ENCODE measurements at places on chromosomes 12 and 14.

DNA sequence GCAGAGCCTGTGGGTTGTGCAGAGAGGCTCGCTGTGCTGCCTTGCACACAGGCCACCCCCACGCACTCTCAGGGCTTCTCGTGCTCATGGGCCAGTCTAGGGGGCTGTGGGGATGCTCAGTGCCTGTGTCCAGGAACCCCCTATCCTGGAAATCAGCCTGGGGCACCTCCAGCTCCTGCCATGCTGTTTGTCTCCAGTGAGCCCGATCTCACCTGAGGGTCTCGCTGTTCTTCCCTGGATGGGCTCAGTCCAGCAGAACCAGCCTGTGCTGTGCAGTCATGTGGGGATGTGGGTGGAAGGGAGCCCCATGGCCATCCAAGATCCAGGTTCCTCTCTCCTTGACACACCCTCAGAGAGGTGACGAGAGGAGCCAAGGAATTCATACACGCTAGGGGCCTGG lies 26.7 kb downstream of the SERPINA1 start:
- no peak for DNase-seq

DNA sequence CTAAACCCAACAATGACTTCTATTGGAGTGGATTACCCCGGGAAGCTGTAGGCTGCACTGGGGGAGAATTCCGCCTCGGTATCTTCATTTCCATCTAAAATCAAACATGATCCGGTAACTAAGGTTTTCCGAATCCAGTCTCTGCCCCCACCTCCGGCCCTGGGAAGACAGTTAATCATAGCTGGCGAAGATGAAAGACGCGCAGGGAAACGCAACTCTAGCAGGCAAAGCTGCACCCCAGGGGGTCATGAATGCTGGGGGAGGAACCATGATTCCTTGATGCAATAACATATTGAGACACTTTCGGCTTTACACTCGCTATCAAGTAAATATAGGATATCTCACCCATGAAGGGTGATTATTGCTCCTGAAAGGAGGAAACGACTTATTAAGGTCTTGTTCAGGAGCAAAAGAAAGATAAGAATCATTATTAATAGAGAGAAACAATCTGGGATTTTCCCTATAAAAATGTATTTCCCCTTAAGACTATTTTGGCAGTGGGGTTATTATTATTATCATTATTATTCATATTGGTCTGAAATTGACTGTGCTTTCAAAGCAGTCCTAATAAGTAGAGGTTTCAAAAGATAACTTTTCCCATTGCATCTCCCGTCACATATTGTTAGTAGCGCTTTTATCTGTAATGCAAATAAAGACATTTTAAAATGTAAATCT lies 614.9 kb downstream of the VRK1 start:
- no peak for DNase-seq

DNA sequence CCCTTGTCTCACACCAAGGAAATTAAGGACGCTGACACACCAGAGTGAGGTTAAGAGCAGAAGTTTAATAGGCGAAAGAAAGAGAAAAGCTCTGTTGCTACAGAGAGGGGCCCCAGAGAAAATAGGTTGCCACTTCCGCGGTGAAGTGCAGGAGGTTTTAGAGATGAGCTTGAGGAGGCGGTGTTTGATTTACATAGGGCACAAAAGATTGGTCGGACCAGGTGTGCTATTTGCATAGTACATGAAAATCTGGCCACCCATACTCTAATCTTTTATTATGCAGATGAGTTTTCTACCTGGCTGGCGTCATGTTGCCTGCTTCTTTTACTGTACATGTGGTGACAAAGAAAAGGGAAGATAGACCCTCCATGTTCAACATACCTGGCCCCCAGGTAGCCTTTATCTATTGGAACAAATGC lies 23.3 kb upstream of the MYF6 start:
- no peak for DNase-seq

DNA sequence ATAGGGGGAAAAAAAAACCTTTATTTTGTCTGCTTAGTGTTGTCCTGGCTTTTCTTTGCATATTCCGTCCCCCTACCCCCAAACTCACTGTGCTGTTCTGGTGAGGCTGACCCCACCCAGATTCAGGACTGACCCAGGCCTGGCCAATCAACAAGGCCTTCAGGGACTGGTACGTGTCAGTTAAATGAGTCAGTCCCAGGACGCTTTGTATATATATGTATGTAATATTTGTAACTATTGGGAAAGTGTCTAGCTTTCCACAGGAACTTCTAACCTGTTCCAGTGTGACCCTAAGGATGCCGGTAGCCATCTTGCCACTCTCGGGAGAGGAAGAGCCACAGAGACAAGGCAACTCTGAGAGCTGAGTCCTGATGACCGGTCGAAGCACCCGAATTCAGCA lies 107.4 kb downstream of the VCPKMT start:
- DNase-seq = no peak

DNA sequence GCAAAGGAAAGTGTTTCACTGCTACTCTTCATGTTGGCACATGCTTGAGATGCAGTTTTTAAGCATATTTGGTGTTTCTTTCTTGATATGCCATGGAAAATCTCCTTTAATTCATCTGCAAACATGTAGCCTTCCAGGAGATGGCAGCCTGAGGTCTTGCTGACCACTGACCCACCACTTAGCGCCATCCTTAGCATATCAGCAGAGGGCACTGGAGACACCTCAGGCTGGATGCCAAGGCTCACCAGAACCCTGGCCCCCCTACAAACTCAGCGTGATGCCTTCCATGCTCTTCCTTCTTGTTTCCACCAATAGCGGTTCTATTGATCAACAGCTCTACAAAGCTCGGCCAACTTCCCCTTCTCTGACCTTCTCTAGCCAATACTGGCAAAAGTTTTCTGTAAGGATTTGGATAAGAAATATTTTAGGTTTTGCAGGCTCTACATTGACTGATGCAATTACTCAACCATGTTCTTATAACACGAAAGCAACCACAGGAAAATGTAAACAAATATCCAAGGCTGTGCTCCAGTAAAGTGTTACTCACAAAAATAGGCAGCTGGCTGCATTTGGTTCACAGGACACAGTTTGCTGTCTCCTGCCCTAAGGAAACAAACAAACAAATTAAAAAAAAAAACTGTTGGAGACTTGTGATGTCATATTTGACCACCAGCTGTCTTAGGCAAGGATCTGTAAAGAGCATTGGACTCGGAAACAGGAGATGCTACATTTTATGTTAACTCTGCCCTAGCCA lies 209.7 kb downstream of the SLC15A4 start:
- DNase-seq = no peak

DNA sequence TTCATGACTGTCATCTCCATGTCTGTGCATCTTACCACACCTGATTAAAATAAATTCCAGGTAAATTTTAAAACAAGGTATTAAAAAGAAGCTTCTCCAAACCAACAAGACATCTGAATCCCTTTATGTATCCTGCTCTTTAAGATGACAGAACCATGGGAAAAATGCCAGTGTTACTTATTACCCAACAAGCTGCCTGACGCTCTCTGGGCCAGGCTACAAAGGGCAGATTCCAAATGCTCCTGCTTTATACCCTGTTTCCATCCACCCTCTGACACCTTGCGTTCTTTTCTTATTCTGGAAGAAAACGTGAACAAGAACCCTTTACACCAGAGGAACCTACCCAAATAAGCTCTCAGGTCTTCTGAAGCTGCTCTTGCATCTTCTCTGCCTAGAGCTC lies 70.7 kb downstream of the SLC8A3 start:
- no peak for DNase-seq

GRCh38 chr12:26274441-26275312 lies 79.3 kb downstream of the SSPN start:
- DNase-seq = no peak

GRCh38 chr14:67986131-67986841 lies 166.7 kb downstream of the RAD51B start:
- DNase-seq = no peak

DNA sequence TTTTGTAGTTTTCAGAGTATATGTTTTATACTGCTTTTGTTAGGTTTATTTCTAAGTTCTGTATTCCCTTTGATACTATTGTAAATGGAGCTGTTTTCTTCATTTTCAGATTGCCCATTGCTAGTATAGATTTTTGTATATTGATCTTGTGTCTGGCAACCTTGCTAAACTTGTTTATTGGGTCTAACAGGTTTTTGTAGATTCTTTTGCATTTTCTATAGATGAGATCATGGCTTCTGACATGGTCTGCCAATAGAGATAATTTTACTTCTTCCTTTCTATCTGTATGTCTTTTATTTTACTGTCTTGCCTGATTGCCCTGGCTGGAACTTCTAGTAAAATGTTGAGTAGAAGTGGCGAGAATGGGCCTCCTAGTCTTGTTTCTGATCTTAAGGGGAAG lies 40.3 kb downstream of the ANKRD9 start:
- DNase-seq = no peak

DNA sequence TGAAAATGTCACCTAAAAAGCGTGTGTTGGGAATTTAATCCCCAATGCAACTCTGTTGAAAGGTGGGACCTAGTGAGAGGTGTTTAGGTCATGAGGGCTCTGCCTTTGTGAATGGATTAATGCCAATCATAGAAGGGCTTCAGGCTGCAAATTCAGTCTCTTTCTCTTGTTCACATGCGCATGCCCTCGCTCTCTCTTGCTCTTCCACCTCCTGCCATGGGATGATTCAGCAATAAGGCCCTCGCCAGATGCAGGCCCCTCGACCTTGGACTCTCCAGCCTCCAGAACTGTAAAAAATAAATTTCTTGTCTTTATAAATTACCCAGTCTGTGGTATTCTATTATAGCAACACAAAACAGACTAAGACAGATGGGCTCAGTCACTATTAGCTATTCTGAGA lies 55.4 kb downstream of the PLXNC1 start:
- DNase-seq = no peak

DNA sequence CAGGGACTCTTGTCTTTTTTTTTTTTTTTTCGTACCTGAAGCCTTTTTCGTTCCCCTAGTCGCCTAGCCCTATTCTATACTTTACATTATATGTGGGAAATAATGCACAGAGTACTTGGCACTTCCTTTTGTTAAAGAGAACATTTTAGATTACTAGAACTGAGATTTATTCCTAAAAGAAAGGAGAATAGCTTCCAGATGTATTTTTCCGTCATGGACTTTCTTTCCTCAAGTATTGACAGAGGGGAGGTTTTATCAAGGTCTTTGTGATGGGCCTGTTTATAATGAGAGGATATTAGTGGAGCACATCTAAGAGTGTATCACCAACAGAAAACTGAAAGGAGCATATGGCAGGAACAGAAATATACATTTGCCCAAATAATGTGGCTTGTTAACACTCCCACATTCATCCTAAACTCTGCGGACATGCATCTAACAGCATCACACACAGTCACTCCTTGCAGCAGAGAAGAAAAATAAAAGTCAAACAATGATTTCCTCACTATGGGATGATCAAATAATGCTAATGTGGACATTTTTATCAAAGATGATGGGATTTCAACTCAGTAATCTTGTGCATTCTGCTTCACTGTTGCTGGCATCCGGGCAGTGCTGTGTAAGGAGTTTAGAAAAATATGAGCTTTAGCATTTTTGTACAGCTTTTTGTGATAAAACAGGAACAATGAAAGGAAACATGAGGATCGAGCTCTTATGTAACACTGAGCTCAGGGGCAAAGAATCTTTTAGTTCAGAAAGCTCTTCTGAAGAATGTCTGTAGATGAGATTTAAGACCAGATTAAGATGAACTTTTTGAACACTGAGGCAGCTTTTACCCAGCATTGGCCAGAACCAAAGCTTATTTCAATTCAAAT lies 183.1 kb downstream of the EGLN3 start:
- no peak for DNase-seq

GRCh38 chr12:13183620-13184019 lies 12.9 kb upstream of the EMP1 start:
- no peak for DNase-seq

DNA sequence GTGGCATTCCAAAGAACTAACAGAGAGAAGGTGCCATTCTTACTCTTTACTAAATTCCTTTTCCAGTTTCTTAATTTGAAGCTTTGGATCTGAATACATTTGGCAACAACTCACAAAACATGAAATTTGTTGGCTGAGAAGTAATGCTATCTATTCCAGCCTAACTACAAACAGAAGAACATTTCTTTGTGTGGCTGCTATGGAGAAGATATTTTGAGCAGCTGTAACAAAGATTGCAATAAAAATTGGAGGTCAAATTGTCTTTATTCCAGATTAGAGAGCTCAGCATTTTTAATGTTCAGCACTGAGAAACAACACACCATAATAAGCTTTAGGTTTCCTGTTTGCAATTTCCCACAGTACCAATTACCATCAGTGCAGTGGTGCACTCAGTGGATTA lies 835.8 kb upstream of the FLRT2 start:
- DNase-seq = no peak

DNA sequence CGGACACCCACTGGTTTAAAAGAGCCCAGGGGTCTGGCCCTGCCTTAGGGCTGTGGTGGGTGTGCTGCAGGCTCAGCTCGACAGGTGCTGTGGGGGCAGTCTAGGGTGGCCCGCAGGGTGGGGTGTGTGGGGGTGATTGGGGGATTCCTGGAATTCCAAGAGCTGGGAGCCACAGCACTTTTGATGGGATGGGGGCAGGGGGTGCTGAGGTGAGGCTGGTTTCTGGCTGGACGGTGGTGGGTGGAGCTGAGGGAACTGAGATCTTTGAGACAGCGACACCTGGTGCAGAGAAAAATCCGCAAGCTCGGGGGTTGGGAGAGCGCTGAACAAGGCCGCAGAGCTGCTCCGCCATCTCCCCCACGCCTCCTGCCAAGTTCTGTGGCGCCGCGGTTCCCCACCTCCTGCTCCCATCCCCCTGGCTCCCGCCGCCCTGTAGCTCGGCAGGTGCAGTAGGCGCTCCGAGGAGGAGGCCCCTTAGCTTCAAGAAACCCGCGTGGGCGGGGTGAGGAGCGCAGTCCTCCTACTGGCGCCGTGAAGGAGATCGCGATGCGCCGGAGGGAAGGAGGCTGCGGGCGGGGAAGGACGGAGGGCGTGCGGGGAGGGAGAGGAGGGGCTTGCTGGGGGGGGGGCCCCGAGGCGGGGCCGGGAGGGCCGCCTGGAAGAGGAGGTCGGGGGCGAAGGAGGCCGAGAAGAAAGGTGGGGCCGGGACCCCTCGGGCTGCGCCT lies 1.3 kb upstream of the TEDC1 start:
- DNase-seq = peak; percentile 70

DNA sequence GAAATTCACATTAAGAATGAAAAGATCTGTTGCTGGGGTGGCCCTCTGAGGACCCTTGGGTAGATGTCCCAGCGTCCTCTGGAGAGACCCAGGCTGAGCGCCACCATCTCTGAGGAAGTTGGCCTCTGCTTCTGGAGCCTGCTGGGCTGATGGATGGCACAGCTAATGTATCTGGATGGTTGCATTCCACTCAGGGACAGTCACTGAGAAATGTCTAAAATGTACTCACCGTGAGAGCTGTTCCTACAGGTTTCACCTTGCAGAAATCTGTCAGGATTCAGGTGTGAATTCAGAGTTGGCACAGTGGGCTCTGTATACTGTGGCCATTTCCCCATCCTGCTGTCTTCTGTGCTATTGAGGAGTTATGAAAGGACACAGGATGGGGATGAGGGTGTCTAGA lies 247.2 kb downstream of the AACS start:
- no peak for DNase-seq

GRCh38 chr14:99721792-99722516 lies 37.9 kb downstream of the CYP46A1 start:
- no peak for DNase-seq

DNA sequence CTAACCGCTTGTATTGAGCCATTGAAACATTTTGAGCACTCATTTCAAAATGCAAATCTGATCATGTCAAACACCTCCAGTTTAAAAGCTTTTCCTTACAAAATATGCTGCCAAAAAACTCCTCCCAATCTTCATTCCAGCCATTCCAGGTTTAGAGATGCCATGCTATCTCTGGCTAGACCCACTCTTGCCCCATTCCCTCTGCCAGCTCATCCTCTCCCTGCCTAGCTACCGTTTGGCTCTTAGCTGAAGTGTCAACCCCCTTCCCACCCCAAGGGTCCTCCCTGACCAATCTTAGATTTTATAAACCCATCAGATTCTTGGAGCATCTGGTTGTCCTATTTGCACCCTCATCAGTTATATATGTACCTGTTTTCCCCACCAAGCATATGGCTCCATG lies 75.0 kb downstream of the SCAF11 start:
- DNase-seq = no peak

Measured in activated CD4-positive, CD25-positive, alpha-beta regulatory T cell treated with anti-CD3 and anti-CD28 coated beads, Interleukin-2, amount 50 U/mL, for 16 hours (primary cell).